Central memory CD4-positive, alpha-beta T cell (primary cell): ENCODE measurements at places on chromosomes 12 and 14.

DNA sequence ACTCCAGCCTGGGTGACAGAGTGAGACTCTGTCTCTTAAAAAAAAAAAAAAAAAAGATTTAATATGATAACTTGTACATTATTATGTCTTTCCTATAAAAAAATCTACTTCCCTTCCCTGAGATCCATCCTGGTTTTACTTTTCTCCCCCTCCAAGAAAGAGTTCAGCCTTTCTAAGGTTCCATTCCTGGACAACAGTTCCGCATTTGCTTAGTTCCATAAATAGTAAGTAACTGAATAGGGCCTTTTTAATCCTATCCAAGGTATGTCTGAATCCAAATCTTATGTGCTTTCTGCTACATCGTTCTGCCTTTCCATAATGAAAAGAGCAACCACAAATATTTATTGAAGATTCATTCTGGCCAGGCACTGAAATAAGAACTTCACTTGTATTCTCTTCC, 187.8 kb downstream of the DACT1 start:
- no peak for DNase-seq

DNA sequence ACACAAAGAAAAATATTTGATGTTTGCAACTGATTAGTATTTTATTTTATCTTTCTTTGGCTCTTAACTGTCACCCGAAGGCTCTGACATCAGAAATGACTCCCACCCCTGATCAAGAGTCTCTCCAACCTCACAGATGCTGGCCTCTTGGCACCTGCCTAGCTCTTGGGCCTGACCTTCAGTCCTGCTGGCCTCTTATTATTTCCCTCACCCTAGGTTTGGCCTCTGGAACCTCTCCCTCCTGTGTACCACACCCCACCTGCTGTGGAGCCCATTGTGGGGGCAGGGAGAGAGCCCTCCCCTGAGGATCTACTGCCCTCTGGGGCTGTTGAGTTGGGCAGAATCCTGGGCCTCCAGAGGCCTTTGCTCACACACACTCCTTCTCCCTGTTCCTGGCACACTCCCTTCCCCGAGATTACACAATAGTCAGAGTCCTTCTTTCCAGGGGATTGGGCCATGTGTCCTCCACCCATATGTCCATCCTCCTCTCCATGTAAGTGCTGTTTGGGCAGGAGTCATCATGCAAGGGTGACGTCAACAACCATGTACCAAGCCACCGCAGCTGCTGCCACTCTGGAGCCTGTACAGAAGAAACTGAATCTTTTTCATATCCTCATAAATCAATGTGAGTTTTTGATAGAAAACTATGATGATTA, 124.3 kb downstream of the RASSF9 start:
- DNase-seq: no peak

DNA sequence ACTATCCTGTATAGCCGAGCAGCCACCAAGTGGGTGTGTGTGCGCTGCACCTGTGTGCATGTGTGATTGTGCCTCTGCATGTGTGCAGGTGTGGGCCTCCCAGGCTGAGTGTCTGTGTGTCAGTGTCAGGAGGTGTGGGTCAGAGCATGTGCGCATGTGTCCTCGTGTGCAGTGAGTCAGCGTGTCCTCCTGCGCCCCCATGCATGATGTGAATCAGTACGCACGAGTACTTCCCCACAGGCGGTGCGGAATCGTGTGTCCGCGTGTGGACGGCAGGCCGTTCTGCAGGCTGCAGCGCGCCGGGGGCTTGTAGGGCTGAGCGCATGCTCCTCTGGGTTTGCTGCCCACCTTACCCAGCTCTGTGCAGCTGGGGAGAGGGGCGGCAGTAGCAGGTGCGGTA, 34.2 kb downstream of the DTX1 start:
- DNase-seq: no peak

DNA sequence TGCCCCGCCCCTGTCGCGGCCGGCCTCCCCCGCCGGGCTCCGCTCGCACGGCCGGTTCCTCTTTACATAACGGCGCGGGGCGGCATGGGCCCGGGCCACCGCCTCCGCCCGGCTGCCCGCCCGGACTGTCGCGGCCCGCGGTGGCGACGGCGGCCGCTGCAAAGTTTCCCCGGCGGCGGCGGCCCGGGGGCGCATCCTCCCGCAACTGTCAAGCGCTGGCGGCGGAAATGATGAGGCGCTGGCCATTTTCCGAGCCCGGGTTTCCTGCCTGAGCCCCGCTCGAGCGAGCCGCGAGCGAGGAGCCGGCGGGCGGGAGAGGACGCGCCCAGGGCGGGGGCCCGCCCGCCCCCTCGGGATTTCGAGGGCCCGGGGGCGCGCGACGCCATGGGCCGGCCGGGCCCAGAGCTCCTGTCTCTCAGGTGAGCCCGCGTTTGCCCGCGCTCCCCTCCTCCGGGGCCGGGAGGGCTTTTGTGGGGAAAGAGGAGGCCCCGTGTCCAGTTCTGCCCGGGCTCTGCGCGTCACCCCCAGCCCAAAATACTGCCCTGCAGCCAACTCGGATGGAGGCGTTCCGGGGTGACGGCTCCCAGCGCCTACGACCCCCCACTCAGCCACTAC, at the start of gene SH2B3:
TSS of gene SH2B3 (plus strand) at position 65 of the 615 bp plus-strand sequence. CDS start 12,223 bp downstream, outside the sequence.
- DNase-seq: peak; percentile 85

- DNase-seq: no peak
Observed at GRCh38 chr12:46887870-46888269, 62.1 kb upstream of the SLC38A4 start.

DNA sequence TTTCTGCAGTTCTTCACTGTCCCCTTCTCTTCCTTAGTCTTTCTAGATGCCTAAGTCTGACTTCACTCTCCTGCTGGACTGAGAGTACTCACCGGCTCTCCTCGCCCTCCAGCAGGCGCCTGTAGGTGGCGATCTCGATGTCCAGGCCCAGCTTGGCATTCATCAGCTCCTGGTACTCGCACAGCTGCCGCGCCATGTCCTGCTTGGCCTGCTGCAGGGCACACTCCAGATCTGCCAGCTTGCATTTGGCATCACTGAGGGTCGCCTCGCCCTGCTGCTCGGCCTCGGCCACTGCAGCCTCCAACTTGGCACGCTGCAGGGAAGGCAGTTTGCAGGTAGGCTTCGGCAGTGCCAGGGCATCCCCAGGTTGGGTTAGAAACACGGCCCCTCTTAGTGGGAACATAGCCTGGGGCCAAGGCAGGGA, 5.2 kb downstream of the KRT84 start:
- DNase-seq: no peak

DNA sequence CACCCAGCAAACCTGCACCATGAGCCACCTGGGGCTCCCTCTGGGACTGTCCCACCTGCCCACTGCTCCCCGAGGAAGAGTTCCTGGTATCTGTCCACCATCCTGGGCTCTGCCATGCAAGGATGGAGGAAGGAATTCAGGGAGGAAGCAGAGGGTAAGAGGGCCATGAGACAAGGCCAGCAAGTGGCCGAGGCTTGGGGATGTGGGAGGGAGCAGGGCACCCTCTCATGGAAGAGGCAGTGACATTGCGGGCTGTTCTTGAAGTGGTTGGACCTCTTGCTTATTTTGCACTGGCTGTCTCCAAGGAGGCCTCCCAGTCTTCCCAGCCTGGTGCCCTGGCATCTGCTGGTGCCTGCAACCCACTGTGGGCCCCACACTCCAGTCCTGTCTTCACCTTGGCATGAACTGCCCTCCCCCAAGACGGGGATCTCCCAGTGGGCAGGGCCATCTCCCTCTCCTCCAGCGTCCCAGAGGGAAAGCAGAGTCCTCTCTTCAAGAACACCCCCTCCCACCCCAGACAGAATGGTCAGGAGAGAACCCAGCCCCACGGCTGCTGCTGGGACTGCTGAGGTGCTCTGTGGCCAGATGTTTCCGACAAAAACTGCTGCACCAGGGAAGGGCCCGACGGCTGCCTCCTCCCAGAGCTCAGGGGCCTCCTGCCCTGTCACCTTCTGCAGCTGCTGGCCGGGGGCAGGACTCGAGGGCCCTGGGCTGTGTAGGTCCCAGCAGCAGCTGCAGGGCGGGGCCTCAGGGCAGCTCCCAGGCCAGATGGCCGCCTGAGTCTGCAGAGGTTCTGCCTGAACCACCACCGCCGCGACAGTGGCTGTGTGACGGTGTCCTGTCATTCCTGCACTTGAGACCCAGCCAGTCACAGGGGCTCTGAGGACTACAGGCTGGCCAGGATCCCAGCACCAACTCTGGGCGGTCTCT, 1.8 kb upstream of the AKT1 start:
- no peak for DNase-seq

GRCh38 chr12:45712319-45712718, 17.2 kb upstream of the ARID2 start:
- no peak for DNase-seq

DNA sequence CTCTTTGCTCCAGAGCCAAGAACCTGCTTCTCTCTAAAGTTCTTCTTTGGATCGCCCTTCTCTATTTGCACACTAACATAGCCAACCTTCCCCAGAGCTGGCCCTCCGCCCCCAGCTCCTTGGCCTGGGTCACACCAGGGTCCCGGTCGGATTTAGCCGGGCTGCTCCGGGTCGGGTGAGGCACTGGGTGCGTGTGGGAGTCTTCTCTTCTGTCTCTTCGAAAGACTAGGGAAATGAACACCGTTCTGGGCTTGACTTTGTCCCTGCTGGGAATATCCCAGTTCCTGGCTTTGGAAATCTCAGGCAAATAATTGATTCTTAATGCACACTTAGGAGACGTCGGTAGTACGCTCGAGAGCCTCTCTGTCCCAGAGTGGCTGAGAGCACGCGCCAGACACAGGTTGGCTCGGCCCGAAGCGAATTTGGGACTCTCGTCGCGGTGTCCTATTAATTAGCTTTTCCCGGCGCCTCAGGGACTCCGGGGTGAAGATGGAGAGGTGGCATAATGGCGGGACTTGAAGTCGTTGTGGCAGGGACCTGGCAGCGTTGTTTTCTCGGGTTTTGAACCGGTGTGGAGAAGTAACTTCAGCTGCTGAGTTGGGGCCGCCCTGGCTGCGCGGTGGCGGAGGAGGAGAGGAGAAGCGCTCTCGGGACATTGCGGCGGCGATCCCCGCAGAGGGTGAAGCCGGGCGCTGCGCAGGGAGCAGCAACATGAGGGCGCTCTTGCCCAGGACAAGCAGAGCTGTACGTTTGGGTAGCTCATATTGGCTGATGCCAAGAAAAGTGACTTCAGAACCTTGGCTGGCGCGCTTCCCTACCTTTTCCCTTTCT, 7.5 kb downstream of the FOXG1 start:
- DNase-seq: no peak

GRCh38 chr14:63276016-63276415, 42.7 kb downstream of the GPHB5 start:
- DNase-seq: no peak
